CD4-positive, alpha-beta T cell treated with Interleukin-12 subunit alpha and Interleukin-12 subunit beta, for 1 hour (primary cell): ENCODE measurements at places on chromosomes 12 and 14.
A peak's percentile ranks its signal among the peaks of the same experiment; 100 is the strongest.

DNA sequence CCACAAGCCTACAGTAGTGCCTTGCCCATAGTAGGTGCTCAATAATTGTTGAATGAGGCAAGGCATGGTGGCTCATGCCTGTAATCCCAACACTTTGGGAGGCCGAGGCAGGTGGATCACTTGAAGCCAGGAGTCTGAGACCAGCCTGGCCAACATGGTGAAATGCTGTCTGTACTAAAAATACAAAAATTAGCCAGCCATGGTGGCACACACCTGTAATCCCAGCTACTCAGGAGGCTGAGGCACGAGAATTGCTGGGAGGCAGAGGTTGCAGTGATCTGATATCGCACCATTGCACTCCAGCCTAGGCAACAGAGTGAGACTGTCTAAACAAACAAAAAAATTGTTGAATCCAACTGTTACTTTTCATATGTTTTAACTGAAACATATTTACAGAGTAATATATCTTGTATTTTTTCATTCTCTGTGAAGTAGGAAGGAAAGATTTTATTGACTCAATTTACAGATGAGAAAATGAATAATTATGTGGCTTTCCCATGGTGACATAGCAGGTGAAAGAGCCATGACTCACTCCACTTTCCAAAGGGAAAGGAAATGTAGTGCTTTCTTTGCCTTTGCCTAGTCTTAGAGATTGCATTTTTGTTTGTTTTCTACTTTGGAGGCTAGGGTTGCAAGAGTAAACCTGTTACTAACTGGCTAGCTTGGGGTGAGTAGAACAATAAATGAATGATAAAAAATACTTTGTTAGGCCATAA is 95.4 kb upstream of the SLC38A4 start:
- no peak for DNase-seq

- DNase-seq = no peak
Observed at GRCh38 chr12:128075332-128075731, 191.6 kb upstream of the TMEM132C start.

GRCh38 chr12:78244916-78245507 is 414.3 kb downstream of the NAV3 start:
- no peak for DNase-seq

DNA sequence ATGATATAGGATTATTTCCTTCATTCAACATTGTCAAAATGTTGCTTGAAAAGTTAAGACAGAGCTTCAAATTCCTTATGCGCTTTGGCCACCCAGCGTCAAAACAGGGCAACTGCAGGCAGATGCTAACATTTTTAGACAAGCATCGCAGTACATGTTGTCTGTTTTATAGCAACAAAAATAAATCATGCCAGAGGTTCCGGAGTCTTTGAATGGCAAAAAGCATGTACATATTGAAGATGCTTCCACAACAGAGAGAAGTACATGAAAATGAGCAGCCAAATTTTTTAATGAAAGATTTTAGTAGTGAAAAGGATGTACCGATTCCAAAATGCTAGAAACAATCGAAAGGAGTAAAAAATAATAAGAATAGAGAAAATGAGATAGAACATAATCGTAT is 49.8 kb upstream of the USP15 start:
- DNase-seq = peak; percentile 49

DNA sequence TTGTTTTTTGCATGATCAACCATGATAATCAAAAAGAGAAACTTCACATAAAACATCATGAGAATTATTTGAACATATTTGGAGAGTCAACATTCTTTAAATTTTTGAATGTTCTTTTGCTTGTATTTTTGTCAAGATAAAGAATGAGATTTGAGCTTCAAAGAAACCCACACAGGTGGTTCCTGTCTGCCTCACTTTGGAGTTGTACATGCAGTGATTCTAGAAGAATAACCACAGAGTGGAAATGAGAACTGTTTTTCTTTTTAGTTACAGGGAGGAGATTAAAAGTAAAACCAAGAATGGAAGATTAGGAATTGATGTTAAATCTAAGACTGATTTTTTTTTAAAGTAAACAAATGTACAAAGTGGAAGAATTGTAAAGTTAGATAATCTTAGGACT is 2.3 kb upstream of the ZNF705A start:
- no peak for DNase-seq

- no peak for DNase-seq
Observed at GRCh38 chr14:60652674-60653651, 3.7 kb upstream of the SIX1 start.

- DNase-seq = no peak
Observed at GRCh38 chr12:47312808-47313426, 233.2 kb upstream of the AMIGO2 start.

DNA sequence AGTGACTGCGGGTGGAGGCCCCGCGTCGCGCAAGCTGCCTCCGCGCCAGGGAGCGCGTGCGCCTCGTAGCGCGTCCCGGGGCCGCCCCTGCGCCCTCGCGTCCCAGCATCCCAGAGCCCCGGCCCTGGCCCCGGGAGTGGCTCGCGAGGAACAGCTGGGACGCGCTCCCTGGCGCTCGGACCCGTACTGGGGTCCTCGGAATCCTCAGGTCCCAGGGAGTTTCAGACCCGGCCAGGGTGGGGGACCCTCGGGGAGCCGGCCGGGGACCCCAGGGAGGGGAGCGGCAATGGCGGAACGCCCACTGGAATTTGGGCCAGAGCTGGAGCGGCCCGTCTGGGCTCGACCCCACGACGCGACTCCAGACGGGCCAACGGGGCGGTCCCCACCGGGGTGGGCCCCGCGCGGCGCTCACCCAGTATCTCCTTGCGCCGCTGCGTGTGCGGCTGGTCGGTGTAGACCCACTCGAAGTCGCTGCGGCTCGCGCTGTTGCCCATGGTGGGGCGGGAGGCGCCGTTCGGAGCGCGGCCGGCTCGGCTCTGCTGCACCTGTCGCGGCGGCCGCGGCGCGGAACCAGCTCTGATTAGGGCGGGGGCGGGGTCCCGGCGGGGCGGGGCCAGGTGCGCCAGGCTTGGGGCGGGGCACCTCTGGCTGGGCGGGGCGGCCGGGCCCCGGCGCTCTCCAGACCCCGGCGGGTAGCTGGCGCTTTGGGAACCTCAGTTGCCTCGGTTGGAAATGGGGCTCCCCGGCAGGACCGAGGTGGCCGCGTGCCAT is at the start of gene DEGS2:
Gene DEGS2, minus strand, starts transcription at position 552 of the 771 bp plus-strand sequence. Its CDS starts 58 bp downstream, at position 494.
- DNase-seq = peak; percentile 66

GRCh38 chr14:68779761-68780323 is 13.0 kb downstream of the ZFP36L1 start:
- DNase-seq = peak; percentile 82

GRCh38 chr14:88660056-88660455 is 97.2 kb downstream of the ZC3H14 start:
- DNase-seq = no peak

DNA sequence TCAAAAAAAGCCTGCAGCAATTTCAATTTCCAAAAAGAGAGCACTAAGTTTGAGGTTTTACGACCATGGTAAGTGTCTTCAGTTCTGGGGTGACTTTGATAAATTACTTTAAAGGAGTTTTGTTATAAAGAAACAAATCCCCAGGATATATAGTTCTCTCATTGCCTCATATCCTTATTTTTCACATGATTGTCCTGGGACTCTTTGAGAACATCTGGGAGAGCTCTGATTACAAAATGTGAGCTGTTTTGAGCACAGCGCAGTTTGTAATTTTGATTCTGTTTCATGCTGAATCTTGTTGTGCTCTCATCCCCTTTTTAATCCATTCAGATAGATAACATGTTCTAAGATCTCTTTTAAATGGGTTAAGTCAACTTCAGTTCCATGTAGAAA is 67.7 kb upstream of the DCN start:
- no peak for DNase-seq

DNA sequence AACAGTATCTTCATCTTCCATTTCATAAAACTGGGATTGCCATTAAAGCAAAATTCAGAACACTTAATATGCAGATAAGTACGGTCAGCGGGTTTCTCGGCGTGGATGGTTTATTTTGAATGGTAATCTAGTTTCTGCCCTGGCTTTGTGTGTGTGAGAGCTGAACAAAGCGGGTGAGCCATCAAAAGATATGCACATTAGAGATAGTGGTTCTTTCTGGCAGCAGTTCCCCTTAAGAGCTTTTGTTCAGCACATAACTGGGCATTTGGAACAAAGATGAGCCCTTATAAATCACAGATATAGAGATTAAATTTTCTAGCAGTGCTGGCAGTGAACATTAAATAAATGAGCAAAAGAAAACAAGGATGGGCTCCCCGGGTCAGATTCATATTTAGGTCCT is 207.5 kb downstream of the CALM1 start:
- DNase-seq = no peak

DNA sequence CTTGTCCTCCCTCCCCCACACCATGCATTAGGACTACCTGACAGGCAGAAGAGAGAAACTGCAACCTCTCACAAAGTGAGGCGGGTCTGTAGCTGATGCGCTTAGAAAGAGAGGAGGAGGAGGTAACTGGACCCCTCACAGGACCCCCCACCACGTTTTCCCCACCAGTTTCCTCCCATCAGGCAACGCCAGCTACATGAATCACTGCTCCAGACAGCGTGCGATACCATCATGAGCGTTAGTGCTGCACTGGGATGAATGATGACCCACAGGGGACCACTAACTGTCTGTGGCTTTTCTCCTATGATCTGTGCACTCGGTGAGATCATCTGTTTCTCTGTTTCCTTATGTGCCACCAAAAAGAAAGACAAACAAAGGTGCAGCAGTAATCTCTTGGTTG is 77.7 kb downstream of the KCNK10 start:
- DNase-seq = no peak

GRCh38 chr12:3086729-3087323 is 9.6 kb downstream of the TSPAN9 start:
- DNase-seq = no peak

GRCh38 chr12:62006076-62006732 is 254.0 kb upstream of the USP15 start:
- peak; percentile 31 for DNase-seq

DNA sequence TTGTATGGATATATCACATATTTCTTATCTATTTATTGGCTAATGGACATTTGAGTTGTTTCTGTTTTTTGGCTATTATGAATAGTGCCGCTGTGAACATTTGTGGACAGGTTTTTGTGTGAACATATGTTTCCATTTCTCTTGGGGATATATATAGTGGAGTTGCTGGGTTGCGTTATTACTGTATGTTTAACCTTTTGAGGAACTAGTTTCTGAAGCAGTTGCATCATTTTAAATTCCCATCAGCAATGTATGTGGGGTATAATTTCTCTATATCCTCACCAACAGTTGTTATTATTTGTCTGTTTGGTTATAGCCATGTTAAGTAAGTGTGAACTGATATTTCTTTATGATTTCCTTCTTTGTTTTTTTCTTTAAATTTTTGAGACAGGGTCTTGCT is 10.7 kb downstream of the TCTN2 start:
- DNase-seq = no peak

GRCh38 chr14:20841096-20841495 is 38.5 kb upstream of the RNASE1 start:
- no peak for DNase-seq

DNA sequence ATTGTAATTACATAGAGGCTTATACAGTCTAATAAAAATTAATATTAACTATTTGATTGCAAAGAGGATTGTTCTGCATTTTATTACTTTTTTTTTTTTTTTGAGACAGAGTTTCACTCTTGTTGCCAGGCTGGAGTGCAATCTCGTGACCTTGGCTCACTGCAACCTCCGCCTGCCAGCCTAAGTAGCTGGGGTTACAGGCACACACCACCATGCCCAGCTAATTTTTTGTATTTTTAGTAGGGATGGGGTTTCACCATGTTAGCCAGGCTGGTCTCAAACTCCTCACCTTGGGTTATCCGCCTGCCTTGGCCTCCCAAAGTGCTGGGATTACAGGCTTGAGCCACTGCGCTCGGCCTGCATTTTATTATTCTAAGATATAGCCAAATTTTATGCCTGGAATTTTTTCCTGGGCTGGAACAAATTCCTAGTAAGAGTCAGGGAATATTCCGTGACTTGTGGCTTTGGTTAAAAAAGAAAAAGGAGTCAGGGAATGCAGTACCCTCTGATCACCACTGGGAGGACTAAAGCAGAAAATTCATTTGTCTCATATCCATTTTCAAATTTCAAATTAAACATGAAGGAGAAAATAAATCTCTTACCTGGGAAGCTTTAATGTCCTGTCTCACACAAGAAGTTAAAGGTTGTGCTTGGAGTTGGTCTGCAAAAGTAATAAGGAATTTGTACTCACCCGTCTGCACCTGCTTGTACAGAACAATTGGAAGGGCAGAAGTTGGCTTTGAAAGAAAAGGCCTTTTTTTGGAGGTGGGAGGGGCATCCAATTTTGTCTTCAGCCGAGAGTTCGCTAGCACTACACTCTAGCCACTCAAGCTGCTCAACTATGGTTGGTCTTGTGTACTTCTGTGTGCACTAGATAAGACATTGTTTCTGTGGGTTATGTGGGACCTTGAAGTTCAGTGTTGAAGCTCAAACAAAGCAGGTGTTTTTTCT is 8.7 kb downstream of the MARK3 start:
- peak; percentile 38 for DNase-seq

GRCh38 chr12:57934819-57935218 is 6.5 kb upstream of the ATP23 start:
- DNase-seq = no peak

DNA sequence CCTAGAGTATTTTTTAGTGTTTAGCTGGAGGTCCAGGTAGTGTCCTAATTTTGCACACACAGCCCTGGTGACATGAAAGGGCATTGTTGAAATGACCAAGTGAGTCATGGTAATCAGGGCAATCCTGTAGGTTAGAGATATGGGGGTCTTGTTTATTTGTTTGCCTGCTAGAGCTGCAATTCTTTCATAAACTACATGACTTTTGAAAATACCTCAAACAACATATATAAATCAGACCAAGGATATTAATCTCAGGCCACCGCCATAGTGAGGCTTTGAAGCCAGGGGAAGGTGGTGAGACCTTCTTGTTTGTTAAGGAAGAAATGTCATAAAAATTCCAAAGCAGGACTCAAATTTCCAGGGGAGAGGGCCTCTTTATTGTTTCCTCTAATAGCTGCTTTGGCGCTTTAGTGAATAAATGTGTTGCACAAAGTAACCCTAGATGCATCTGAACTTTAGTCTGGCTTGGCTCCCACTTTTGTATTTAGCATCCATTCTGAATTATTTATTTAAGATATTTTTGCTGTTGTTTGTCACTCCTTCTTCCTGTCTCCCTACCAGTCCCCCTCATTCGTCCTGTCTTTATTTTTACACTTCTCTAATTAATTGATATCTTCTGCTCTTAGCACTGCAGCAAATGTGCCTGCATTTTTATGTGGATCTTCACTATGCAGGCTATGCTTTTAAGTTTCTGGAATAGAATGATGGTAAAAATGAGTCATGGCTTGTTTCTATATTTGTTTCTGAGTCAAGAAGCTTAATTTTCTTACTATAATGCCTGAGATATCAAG is 430.3 kb downstream of the RAD51B start:
- no peak for DNase-seq

- DNase-seq = peak; percentile 11
Observed at GRCh38 chr12:85872497-85873091, 1.5 kb upstream of the NTS start.
